T-helper 9 cell (primary cell): ENCODE measurements at places on chromosomes 13 and 19.

DNA sequence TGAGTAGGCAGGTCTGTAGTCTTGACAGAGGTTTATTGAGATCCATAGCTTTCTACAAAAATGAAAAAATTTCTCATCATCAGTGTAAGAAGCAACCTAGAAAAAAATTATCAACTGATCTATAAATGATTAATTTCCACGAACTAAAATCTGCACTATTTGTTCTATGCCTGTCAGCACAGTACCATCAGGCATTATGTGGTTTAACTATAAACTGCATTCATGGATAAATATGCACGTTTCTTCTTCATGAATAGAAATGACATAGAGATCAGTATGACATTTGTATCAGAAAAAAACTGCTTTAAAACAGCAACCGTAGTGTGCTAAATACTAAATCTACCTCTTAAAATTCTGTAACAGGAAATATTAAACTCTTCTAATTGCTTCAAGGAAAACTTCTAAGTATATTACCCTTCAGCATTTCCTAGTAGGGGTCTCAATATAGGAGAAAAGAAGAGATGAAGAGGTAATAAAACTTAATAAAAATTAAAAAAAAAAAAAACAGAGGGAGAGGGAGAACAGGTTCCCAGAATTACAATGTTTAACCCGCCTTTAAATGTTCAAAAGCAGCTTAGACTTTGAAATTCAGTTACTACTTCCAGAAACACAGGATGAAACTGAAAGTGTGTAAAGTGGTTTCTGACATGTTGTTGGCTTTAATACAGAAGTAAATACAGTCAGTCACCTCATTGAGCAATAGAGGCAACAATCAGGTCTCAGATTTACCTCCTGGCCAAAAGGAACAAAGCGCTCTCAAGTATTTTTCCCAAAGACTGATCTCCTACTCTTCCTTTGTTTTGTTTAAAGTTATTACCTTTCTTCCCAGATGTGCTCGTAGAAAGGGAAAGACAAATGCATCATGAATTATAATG, 144.4 kb downstream of the DIAPH3 start:
- DNase-seq = no peak

DNA sequence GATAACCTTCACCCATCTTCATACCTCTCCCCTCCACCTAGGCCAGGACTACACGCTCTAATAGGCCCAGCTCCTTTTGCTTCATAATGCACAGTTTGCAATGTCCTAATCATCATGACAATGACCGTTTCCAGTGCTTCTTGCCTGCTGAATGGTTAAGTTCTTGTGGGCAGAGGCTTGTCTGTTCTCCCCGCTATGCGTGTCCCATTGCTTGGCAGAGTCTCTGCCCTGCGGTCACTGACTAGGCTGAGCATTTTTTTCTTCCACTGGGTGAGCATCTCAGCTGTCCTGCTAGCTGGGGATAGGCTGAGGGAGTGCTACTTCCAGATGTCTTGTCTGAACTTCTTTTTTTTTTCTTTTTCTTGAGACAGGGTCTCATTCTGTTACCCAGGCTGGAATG, 314.7 kb downstream of the UQCRFS1 start:
- DNase-seq = no peak

DNA sequence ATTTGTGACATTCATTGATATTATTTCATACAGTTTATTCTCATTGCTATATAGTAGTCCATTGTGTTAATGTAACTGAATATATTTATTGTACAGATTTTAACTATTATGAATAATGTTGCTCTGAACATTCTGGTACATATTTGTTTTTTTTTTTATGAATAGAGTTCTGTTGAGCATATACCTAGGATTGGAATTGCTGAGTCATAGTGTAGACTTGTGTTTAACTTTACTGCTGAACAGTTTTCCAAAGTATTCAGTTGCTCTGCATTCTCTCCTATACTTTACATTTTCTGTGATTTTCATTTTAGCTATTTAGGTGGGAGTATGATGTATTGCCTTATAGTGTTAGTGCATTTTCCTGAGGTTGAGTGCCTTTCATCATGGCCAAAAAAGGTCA, 97.5 kb downstream of the MAB21L1 start:
- DNase-seq = no peak

GRCh38 chr19:56107626-56108351, 13.3 kb downstream of the ZNF787 start:
- DNase-seq = no peak

- DNase-seq = no peak
Observed at GRCh38 chr19:47037766-47038165, 10.7 kb downstream of the TMEM160 start.

GRCh38 chr19:48553676-48554384, 1.9 kb downstream of the SULT2B1 start:
- DNase-seq = no peak

DNA sequence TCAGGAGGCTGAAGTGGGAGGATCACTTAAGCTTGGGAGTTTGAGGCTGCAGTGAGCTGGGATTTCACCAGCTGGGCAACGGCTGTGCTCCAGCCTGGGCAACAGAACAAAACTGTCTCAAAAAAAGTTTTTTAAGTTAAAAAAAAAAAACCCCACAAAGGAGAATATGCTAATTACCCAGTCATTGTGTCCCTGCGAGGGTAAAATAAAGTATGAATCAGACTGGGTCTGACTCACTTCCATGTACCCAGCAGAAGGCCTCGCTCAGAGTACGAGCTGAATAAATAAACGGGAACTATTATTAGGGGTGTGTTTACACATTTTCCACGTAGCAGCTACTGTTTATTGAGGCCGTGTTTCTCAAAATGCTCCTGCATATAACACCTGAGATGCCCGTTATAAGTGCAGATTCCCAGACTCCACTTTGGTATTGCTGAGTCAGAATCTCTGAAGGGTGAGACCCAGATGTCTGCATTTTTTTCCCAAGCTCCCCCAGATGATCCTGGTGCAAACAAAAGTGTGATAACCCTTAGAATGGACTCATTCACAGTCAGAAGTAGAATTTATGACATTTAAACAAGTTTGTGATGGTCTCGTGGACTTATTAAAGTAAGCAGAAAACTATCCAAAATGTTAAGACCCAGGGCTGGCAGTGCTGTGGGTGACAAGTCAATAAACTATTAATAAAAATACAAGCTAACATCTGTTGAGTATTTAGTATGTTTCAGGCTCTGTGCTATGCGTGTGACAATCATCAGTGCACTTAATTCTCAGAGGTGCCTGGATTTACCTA, 28.2 kb downstream of the KCNC3 start:
- no peak for DNase-seq

DNA sequence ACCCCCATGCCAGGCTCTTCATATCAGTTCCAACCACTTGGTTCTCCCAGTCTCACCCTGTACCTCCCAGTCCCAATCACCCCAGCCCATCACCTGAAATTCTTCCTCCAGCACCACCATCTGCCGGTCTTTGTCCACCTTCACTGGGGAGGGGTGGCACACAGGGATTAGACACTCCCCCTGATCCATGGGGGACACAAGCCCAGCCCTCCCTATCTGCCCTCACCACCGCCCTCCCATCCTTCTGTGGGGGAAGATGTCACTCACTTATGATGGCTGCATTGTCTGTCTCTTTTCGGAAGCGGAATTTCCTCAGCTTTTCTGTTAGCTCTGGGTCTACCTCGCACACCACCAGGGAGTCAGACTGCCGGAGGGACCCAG, 685 bp downstream of the GMFG start:
- no peak for DNase-seq

GRCh38 chr13:108270442-108270841, 924 bp downstream of the TNFSF13B start:
- no peak for DNase-seq

- no peak for DNase-seq
Observed at GRCh38 chr13:110371550-110372465, 64.7 kb downstream of the COL4A2 start.

DNA sequence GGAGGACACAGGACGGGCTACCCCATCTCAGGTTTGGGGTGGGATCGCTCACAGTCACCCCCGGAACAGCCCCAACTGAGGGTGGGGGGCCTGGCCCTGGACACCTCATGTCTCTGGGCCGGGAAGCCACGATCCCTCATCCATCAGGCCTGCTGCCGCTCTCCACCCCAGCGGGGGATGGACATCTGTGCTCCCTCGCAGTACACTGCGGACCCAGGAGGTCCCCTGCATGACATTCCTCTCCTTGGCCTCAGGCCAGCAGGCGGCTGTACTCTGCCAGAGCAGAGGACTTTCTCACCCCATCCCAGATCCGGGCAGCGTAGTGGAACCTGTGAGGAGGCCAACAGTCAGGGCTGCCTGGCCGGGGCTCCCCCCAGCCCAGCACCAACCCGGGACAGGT, 15.5 kb downstream of the IRGC start:
- DNase-seq = no peak

GRCh38 chr19:5137571-5138124, 168.7 kb downstream of the KDM4B start:
- no peak for DNase-seq

GRCh38 chr19:16113727-16114126, 2.0 kb downstream of the RAB8A start:
- no peak for DNase-seq

DNA sequence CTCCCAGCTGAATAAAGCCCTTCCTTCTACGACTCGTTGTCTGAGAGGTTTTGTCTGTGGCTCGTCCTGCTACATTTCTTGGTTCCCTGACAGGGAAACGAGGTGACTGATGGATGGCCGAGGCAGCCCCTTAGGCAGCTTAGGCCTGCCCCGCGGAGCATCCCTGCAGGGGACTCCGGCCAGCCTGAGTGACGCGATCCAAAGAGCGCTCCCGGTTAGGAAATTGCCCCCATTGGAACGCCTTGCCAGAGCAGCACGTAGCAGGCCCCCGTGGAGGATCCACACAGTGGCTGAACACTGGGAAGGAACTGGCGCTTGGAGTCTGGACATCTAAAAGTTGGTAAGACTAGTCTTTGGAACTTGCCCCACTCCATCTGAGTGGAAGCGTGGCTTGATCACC, 296.8 kb upstream of the SGCG start:
- DNase-seq = no peak

- no peak for DNase-seq
Observed at GRCh38 chr13:46341112-46341711, 45.8 kb downstream of the RUBCNL start.
